Left forelimb (tissue), 1 donor: ENCODE measurements at places on chromosomes 3 and 15.

GRCh38 chr15:93428150-93428549 is 339.1 kb upstream of the RGMA start:
- no peak for DNase-seq

- DNase-seq: no peak
Observed at GRCh38 chr3:36172699-36173098, 207.6 kb upstream of the STAC start.

GRCh38 chr3:126390201-126390600 is 4.5 kb upstream of the CFAP100 start:
- DNase-seq: no peak

DNA sequence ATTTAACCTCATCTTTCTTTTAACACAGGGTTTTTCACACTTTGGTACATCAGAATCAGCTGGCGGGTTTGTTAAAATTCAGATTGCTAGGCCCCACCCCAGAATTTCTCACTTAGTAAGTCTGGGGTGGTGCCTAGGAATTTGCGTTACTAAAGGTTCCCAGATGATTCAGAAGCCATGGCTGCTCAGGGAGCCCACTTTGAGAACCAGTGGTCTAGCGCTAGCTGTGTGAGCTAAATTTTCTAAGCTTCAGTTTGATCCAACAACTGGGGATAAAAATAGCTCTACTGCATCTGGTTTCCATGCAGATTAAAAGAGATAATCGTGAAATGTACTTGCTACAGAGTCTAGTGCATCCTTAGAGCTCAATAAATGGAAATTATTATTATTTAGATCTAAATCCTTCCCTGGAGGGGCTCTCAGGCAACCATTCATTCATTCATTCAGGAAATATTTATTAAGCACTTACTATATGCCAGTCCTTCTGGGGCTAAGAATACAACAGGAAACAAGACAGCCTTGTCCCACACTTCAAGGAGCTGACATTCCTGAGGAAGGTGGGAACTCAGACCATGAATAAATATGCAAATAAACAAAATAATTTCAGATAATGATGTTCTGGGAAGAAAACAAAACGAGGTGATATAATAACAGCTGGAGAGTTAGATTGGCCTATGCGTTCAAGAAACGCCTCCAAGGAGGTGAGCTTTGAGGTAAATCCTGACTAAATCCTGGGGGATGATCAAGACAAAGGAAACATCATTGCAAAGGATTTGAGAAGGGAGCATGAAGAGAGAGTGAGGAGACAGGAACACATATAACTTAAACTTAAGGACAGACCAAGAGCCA is 3.9 kb upstream of the CIDEC start:
- DNase-seq: no peak

DNA sequence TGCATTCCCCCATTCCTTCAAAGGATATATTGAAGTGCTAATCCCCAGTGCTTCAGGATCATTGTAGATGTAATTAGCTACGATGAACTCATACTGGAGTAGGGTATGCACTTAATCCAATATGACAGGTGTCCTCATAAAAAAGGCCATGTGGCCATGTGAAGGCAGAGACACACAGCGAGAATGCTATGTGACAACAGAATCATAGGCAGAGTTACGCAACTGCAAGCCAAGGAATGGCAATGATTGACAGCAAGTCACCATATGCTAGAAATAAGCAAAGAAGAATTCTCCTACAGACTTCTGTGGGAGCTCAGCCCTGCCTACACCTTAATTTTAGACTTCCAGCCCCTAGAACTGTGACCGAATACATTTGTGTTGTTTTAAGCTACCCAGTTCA is 875.6 kb upstream of the ROBO1 start:
- no peak for DNase-seq

GRCh38 chr3:102181175-102181920 is 253.5 kb upstream of the ZPLD1 start:
- no peak for DNase-seq

DNA sequence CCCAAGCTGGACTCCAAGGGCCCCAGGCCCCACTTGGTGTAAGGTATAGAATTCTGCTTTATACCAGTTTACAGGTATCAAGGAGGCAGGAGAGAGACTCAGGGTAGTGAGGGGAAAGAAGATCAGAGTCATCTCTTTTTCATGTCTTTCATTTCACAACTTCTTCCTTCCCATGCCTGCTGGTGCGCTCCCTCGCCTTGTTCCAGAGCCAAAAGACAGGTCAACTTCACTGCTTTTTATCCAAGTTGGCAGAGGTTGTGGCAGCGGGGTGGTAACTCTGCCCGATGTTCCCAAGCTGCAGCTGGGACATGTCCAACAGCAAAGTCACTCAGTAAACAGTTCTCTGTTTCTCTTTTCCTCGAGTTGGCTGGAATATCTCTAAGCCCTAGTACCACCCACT is 86.3 kb upstream of the TCF12 start:
- no peak for DNase-seq

GRCh38 chr3:62884096-62884870 is 9.1 kb upstream of the CADPS start:
- DNase-seq: no peak

DNA sequence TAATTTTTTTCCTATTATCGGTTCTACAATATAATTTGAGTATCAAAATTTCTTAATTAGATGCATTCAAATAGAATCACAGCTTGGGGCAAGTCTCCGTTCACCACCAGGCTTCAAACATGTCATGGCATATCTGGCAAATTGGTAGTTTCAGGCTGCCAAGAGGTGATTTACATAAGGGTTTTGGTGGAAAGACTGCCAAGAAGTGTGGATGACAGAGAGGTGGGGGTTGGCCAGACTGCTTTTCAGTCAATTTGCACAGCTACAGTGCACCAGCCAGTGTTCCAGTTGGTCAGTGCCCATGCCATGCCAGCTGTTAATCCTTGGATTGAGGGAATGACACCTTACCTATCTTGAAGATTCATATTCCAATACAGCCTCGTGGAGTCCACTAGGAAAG is 8.4 kb upstream of the GSK3B start:
- no peak for DNase-seq
